Nephron progenitor cell (in vitro differentiated cells): ENCODE measurements at places on chromosomes 1 and 21.
A peak's percentile ranks its signal among the peaks of the same experiment; 100 is the strongest.

GRCh38 chr1:198892065-198892464, 253.2 kb downstream of the PTPRC start:
- DNase-seq: no peak
- H3K27me3 ChIP-seq: no peaks in the 10 kb centered on the region
- H3K4me1 ChIP-seq: peaks cover 4% of the 10 kb centered on the region
- H3K36me3 ChIP-seq: no peaks in the 10 kb centered on the region
- H3K4me3 ChIP-seq: no peak overlapping the region

- no peak overlapping the region for H3K27ac ChIP-seq
- no peak for DNase-seq
- no peak overlapping the region for H3K4me3 ChIP-seq
- no peaks in the 10 kb centered on the region for H3K27me3 ChIP-seq
Observed at GRCh38 chr1:183267646-183268431, 81.8 kb downstream of the LAMC2 start.

DNA sequence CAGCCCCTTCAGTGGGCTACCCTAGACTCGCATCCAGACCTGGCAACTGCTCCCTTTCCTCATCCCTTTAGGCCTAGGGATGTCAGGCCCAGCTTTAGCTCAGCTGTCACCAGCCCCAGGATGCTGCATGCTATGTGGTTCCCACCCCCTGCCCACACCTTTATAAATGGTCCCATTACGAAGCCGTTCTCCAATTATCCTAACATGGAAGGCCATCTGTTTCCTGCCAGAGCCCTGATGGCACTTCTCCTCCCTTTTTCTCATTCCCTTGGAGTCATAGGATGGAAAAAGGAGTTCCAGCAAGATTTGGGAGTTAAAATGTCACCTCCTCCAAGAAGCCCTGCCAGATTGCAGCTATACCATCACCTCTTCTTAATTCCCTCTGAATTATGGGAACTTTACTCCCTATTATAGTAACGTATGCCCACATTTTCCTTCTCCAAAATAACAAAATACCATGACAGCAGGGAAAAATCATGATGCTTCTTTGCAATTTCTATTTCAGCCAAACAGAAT, 205.0 kb upstream of the GRIK3 start:
- H3K36me3 ChIP-seq: no peaks in the 10 kb centered on the region
- H3K27me3 ChIP-seq: peaks cover 46% of the 10 kb centered on the region
- H3K4me3 ChIP-seq: no peak overlapping the region
- H3K27ac ChIP-seq: no peak overlapping the region
- DNase-seq: no peak

DNA sequence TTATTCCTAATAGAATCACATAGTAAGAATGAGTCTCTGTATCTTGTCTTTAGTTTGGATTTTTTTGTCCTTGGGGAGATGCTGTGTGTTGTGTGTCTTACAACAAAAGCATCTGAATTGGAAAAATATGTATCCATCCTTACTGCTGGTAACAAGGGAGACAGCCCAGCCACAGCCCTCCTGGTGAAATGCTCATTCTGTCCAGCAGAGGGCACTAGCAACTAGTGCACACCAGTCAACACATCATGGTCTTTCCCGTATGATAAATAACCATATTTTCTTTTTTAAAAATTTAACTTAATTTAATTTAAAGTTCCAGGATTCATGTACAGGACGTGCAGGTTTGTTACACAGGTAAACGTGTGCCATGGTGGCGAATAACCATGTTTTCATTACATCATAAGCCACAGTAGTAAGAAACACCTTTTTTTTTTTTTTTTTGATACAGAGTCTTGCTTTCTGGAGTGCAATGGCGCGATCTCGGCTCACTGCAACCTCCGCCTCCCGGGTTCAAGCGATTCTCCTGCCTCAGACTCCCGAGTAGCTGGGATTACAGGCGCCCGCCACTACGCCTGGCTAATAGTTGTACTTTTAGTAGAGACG, 245.1 kb downstream of the PTBP2 start:
- H3K36me3 ChIP-seq: no peaks in the 10 kb centered on the region
- H3K27me3 ChIP-seq: no peaks in the 10 kb centered on the region
- no peaks in the 10 kb centered on the region for H3K4me1 ChIP-seq
- H3K4me3 ChIP-seq: no peak overlapping the region

DNA sequence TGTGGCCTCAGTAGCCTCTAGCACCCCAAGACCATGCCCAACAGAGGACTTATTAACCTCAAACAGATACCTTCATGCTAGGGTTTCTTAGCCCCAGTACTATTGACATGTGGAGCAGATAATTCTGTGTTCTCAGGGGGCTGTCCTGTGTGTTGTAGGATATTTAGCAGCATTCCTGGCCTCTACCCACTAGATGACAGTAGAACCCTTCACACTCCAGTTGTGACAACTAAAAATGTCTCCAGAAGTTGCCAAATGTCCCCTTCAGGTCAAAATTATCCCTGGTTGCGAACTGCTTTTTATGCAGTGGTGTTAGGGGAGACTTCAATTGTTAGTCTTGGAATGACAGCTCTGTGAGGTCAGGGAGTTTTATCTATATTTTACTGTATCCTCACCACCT, 8.1 kb downstream of the KAZN start:
- H3K27me3 ChIP-seq: peaks cover 3% of the 10 kb centered on the region
- no peak overlapping the region for H3K27ac ChIP-seq
- no peak for DNase-seq
- H3K4me3 ChIP-seq: no peak overlapping the region
- H3K4me1 ChIP-seq: peaks cover 61% of the 10 kb centered on the region

DNA sequence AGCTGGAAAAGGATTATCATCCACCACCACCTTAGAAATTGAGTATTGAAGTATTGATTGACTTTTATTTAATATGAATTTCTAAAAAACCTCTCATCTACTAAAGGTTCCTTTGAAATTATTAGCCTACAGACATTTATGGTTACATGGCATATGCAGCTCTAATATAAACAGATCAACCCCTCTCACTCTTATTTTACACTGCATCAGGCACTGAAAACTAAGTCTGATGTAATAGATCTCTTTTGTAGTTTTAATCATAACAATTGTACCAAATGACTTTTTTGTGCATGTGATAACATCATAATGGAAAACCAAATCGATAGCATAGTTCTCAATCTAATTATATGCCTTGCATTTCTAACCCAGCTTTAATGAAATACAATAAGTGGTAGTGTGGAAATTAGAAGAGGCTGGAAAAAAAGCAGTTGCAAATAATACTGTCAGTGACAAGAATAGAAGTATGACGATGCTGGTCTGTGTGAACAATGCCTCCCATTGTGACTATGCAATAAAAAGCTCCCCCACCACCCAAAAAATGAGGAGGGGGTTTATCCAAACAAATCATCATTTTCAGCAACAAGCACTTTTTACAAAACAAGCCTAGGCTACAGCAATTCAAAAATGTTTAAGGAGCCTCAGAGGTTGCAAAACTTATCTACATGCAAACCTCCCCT, 426.5 kb upstream of the NFIA start:
- H3K4me3 ChIP-seq: no peak overlapping the region
- H3K27ac ChIP-seq: no peak overlapping the region
- peaks cover 4% of the 10 kb centered on the region for H3K27me3 ChIP-seq

DNA sequence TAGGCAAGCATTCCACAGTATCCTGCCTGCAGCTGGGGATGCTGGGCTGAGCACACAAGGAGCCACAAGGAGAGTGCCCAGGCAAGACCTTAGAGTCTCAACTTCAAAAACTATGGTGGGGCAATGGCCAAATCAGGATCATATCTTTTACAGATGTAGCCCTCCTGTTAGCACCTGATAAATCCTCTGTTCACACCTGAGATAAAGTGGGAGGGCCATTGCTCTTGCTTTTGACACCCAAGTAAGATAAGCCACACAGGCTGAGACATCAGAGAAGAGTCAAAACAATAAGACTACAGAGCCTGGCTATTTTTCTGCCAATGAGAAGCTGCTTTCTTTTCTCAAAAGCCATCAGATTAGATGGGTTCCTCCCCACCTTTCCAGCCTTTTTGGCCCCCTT, 148.9 kb downstream of the AJAP1 start:
- H3K27me3 ChIP-seq: peaks cover 19% of the 10 kb centered on the region
- no peaks in the 10 kb centered on the region for H3K36me3 ChIP-seq
- no peak overlapping the region for H3K4me3 ChIP-seq
- H3K4me1 ChIP-seq: no peaks in the 10 kb centered on the region
- no peak for DNase-seq

GRCh38 chr1:10196976-10197375, 13.4 kb upstream of the KIF1B start:
- H3K36me3 ChIP-seq: no peaks in the 10 kb centered on the region
- peaks cover 28% of the 10 kb centered on the region for H3K27me3 ChIP-seq
- no peak overlapping the region for H3K27ac ChIP-seq
- H3K4me3 ChIP-seq: no peak overlapping the region
- peaks cover 9% of the 10 kb centered on the region for H3K4me1 ChIP-seq

DNA sequence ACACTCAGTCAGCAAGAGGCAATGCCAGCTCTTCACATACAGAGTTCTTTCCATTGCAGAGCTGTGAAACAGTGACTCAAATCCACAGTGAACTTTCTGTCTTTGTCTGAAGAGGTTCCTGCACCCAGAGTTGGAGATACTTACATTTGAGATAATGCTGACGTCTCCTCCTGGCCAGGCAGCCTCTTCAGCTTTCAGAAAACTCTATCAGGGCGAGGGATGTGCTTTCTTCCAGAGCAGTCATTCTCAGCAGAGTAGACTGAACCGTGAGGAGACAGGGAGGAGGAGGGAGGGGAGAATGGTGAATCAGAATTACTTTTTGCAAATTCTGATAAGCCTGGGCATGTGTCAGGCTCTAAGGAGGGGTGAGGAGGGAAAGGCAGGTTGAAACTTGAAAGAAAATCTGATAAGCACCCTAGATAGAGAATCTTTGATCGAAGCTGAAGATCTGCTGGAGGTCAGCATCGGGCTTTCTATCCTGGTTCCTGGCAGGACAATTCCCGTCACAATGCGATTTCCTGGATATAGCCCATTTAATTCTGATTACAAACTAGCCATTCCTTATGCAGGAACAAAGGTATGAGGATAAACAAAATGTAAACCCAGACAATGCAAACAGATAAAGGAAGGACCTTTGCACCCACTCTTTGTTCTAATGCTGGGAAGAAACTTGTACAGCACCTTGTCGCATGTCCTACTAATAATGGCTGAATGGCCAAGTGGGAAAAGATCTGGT, 18.9 kb upstream of the NID1 start:
- DNase-seq: no peak
- H3K36me3 ChIP-seq: no peaks in the 10 kb centered on the region
- H3K27ac ChIP-seq: no peak overlapping the region

- peaks cover 11% of the 10 kb centered on the region for H3K27me3 ChIP-seq
- no peak overlapping the region for H3K27ac ChIP-seq
- peaks cover 10% of the 10 kb centered on the region for H3K36me3 ChIP-seq
- DNase-seq: no peak
- no peak overlapping the region for H3K4me3 ChIP-seq
Observed at GRCh38 chr1:55706397-55706796, 491.2 kb upstream of the USP24 start.

DNA sequence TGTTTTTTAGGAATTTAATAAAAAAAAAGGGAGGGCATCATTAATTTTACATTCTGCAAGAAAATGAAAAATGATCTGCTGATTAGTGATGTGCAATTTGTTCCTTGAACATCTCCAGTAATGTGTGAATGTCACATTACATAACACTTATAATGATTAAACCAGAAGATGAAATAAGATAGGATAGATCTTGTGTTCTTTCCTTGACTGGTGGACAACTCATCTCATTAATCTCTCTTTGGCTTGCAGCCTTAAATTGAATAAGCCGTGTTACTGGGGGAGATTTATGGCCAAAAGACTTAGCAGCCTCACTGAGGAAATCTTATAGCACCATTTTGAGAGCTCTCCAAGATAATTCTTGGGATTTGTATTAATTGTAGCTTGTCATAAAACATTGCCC, 217.2 kb downstream of the ST6GALNAC3 start:
- H3K4me1 ChIP-seq: peaks cover 54% of the 10 kb centered on the region
- no peaks in the 10 kb centered on the region for H3K36me3 ChIP-seq
- no peak overlapping the region for H3K4me3 ChIP-seq
- no peak overlapping the region for H3K27ac ChIP-seq
- H3K27me3 ChIP-seq: no peaks in the 10 kb centered on the region

DNA sequence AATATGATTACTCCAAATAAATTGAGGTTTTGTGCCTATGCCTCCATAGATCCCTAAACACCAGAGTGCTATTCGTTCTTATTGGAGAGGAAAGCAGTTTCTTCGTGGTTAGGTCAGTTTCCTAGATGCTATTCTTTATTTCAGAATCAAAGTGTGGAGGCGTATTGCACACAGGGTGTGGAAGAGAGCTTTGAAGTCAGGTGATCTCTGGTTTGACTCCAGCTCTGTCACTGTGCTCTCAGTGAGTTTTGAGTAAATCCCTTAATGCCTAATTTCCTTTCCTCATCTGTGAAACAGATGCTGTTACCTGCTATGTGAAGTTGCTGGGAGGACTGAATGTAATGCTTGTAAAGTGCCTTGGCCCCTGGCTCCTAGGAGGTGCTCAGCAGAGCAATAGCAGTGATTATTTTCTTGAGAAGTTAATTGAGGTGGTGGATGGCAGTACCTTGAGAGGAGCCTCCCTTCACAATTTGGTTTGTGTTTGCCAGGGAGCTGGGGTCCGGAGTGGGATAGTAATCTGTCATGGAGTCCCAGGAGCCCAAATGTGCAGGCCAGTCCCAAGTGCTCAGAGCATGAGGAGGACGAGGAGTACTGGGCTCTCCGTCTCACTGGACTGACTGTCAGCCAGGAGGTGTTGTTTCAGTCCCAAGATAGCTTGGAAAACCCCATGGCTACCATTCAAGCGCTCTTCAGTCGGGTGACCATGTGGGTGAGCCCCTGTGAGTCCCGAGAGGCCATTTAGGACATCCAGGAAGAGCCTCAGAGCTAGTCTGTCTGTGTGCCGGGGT, 14.9 kb downstream of the NTPCR start:
- H3K27me3 ChIP-seq: no peaks in the 10 kb centered on the region
- H3K4me3 ChIP-seq: no peak overlapping the region
- peak overlapping the region; percentile 45 for H3K27ac ChIP-seq
- DNase-seq: no peak
- H3K4me1 ChIP-seq: peaks cover 45% of the 10 kb centered on the region
- peaks cover 59% of the 10 kb centered on the region for H3K36me3 ChIP-seq

DNA sequence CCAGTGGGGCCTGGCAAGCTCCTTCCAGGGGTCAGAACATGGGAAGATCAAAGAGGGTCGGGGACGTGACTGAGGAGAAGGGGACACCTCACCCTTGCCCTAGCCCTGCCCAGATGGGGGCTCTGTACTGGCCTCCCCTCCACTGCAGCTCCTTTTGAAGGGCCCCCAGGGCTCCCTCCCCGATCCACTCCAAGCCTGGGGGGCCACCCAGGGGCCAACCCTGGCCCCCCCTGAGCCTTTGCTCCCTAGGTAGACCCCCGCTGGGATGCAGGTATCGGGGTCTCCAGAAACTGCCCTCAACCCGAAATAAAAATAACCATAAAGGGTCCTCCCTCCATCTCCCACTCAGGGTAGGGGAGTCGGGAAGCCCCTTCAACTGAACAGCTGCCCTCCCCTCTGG, 37.4 kb upstream of the FAM131C start:
- H3K27ac ChIP-seq: no peak overlapping the region
- peaks cover 38% of the 10 kb centered on the region for H3K4me1 ChIP-seq
- no peak overlapping the region for H3K4me3 ChIP-seq
- H3K36me3 ChIP-seq: no peaks in the 10 kb centered on the region

- no peak for DNase-seq
- peaks cover 55% of the 10 kb centered on the region for H3K4me1 ChIP-seq
- peak overlapping the region; percentile 100 for H3K4me3 ChIP-seq
- peaks cover 9% of the 10 kb centered on the region for H3K36me3 ChIP-seq
- no peaks in the 10 kb centered on the region for H3K27me3 ChIP-seq
Observed at GRCh38 chr21:14384453-14384852, 1.5 kb upstream of the HSPA13 start.
